ENCODE measurements at places on chromosomes 6 and 20.

- no peak for DNase-seq
Measured at GRCh38 chr20:53945478-53945877, 124.9 kb downstream of the BCAS1 start.

DNA sequence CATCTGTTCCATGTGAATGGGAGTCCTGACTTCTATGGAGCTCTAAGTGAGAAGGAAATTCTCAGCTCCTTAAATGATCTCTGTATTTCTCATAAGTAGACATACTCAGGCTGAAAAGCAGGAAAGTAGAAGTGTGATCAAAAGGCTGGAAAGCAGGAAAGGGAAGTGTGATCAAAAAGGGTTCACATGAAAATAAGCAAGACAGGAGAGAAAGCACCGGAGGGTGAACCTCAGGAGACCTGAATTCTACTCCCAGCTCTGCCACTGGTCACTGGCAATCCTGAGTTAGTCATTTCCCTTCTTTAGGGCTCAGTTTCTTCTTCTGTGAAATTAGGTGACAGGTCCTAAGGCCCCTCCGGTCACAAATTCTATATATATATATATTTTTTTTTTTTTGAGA lies 55.5 kb upstream of the TRERF1 start:
- no peak for DNase-seq

DNA sequence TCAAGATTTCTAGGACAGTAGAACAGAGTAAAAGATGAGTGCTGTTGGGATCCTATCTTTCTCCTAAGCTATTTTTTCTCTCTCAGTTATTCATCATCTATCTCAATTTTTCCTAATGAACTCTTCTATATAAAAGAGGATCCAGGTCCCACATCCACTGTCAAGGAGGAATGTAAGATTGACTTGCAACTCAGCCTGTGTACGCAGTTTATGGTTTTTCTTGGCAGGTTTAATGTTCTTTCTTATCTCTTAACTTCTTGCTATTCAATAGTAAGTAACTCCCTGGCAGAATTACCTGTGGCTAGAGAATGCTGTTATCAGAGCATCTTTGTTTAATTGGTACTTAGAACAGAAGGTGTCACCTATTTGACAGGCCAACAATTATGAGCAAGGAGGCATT lies 60.8 kb downstream of the SLC16A10 start:
- DNase-seq = no peak

- no peak for DNase-seq
Measured at GRCh38 chr6:68046756-68047155, 588.3 kb upstream of the ADGRB3 start.

DNA sequence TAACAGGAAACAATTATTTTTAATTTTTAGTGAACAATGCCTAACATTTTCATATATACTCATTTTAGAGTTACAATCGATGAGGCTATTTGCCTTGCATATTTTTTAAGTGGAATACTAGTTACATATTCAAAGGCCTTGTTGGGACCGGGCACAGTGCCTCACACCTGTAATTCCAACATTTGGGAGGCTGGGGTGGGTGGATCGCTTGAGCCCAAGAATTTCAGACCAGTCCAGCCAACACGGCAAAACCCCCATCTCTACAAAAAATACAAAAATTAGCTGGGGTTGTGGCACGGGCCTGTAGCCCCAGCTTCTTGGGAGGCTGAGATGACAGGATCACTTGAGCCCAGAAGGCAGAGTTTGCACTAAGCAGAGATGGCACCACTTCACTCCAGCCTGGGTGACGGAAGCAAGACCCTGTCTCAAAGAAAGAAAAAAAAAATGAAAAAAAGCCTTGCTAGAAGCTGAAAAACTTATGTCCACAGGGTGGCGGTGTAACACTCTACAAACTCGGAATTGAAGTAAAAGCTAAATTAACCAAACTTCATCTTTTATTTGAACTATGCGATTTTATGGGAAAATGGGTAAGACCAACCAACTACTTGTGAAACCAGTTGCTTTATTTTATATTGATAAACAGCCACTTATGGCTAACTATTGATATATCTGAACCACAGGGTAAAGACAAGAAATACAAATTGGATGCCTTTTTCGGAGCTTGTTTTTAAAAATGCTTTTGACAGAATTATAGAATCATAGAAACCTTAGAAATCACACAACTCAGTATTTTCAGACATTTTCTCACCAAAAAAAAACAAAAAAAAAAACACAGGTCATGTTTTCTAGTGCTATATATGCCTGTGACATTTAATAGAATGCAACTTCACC lies 24.1 kb upstream of the ROS1 start:
- no peak for DNase-seq

GRCh38 chr20:56430957-56431356 lies 18.9 kb downstream of the CASS4 start:
- DNase-seq = no peak

DNA sequence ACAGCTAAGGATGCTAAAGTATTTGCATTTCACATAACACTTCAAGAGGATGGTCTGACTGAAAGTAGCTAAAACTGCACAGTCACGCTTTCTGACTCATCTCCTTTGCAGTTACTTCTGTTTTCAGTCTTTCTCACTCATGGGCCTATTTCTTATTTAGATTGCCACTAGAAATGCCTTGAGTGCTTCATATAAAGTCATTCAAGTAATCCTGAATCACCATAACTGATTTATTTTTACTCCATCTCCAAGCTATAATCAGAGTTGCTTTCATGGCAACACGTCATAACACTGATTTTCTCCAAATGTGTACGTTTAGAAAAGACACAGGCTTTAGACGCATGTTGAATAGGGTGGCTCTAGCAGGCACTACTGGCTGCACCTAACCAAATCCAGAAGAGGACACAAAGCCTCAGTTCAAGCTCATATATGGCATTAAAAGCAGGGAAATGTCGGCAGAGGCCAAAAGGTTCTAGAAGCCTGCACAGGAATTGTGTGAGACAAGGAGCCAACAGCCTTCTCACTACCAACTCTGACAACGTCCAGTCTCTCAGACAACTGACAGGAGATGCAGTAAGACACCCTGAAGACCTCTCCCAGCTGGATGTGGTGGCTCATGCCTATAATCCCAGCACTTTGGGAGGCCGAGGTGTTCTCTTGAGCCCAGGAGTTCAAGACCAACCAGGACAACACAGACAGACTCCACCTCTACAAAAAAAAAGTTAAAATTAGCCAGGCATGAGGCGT lies 64.1 kb upstream of the BEND6 start:
- DNase-seq = no peak

DNA sequence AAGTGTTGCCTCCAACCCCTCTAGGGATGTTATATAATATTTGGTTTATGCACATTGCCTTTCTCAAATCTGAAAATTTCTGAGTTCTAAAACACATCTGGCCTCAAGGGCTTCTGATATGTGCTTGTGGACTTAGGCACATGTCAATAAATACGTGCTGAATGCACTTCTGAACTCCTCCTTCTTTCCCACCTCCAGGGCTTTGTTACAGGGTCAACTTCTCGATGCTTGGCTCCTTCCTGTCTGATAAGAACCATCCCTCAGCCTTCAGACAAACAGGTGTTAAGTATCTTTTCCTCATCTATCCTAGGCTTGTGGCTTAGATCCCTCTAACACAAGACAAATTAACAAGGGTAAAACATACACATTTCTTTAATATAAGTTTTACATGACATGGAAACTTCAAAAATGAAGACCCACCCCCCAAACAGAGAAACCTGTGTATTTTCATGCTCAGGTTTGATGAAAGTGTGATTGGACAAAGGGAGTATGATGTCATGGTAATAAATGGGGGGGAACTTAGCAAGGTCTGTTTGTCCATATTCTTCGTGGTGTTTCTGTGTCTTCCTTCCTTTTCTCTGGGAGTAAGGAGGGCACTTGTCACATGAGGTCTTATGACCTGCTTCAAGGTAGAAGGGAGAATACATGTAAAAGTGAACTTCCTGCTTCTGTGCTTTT lies 326.9 kb downstream of the CD83 start:
- no peak for DNase-seq

DNA sequence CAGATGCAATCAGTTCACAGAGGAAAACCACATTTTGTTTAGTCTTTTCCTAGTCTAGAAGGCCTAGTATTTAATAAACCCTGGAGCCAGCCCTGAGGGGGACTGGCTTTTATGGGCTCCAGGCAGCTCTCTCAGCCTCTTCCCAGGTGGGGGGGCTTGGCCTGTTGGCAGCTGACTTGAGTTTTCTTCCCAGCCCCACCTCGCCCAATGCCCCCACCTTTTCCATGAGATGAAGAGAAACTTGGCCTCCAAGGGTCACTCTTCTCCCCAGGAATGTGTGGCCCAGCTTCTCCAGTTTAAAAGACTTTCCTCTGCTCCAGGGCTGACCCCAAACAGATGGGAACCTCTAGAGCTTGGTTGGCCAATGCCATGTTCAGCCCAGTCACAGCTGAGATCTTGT lies 196.1 kb downstream of the BMP7 start:
- DNase-seq = no peak

DNA sequence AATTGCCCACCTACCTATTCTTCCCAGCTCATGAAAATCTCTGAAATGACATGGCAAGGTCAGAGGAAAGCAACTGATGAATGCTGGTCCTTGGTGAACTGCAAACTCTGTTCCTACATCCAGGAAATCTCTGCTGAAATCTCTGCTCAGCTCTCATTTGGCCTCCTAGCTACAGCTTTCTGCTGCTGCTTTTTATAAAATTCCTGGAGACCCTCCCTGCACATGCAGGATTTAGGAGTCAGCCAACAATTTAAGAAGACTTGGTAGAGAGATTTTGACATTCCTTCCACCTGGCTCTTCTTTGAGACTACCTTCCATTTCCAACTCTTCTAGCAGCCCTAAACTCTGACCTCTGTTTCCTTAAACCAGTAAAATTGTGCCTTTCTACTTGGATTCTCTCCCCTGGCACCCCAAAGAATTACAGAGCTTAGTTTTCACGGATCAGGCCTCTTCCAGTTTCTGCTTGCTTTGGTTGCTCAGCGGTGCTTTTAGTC lies 55.5 kb downstream of the PDE7B start:
- no peak for DNase-seq

DNA sequence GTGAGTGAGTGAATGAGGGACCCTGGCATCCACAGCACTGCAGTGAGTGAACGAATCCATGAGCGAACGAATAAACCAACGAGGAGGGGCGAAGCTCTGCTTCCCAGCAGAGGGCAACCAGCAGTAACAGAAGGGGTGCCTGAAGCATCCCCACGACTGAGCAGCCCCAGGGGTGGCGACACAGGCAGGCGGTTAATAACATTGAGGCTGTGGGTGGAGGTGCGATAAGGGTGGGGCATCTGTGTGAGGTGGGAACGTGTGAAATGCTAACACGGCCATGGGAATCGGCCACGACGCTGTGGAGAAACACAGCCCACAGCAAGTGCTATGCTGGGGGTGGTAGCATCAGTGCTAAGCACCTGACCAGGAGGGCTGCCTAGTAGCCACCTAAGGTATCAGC lies 75.9 kb downstream of the TAF4 start:
- DNase-seq = no peak

DNA sequence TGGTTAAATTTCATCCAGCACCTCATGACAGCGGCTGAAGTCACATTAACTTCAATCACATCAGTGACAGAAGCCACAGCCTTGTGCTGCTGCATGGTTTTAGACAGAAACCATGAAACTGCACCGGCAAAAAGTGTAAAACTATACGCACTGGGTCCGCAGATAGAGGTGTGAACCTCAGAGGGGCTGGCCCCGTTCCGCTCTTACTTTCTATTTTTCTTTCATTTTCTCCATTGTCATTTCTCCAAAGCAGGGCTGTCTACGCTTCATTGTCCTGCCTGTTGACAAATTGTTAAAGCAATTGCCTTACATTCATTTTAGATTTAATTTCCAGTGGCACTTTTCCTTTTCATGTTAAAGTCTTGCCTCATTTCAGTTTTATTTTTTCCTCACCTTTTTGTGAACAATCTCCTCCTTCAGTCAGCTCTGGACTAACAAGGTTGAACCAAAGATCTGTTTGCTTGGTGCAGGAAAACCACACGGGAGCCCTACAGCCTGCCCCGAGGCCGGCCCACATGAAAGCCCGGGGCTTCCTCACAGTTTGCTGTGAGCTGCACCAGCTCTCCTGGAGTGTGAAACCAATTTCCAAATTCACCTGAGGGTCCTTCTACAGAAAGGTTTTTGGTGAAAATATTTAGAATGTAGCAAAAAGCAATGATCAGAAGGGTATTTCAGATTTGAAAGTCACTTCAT lies 63.7 kb downstream of the PRR18 start:
- DNase-seq = no peak

- no peak for DNase-seq
Measured at GRCh38 chr20:15310361-15310760, 972.9 kb upstream of the FLRT3 start.

DNA sequence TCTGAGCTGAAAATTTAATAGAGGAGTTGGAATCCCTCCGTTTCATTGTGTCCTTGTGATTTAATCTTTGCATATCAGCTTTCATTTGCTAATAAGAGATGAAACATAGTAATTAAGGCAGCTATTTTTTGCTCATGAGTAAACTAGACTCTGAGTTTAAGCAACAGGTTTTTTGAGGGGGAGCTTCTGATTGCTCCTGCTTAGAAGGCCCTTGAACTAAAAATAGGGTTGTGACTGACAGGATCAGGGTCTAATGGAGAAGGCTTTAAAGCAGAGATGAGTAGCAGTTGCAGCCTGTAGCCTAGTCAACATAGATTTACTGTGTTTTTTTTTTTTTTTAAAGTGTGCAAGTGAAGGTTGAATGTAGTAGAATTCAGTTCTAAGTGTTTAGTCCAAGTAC lies 17.4 kb downstream of the HSF2 start:
- DNase-seq = no peak

GRCh38 chr6:20370801-20371200 lies 30.9 kb upstream of the E2F3 start:
- no peak for DNase-seq

DNA sequence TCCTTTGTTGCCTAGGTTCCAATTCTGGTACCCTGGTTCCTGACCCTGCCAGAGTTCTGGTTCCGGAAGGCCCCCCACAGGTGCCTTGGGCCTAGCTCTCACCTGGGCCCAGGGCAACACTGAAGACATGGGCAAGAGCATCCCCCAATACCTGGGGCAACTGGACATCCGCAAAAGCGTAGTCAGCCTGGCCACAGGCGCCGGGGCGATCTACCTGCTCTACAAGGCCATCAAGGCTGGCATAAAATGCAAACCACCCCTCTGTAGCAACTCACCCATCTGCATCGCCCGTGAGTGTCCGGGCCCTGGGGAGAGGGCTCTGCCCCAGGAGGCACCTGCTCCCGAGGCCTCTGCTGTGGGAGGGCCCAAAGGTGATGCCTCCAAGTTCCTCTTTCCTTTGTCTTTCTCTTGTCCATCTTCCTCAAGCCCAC lies at the start of gene ARMC12:
ARMC12 (plus strand) TSS at position 51 of the 431 bp plus-strand sequence; CDS start at position 128, 77 bp downstream.
- no peak for DNase-seq

DNA sequence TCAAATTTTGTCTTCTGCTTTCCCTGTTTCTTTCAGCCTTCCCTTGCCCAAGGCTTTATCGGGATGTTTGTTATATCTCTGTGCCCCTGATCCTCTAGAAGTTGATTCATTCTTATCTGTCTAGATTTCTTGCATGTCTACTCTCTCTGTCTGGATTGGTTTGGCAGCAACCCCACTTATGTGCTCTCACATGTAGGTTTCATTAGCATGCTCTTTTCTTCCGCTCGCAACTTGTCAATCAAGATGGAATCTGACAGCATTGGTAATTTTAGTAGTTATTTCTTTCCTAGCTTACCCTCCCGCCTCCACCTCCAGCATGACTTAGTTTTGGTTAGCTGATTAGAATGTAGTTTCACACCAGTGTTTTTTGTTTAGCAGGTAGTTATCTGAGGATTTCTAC lies 39.3 kb downstream of the LRRC1 start:
- no peak for DNase-seq

Data from cerebellar nuclear complex (tissue), 1 donor.